Renal cortical epithelial cell (primary cell): ENCODE measurements at places on chromosomes 16 and 17. TPM values are rescaled to one million over a fixed set of nuclear protein-coding genes. Genes with fewer than 3 reads are reported as not detected.

SCNN1B gene
- total RNA-seq, result not detected in 2 replicates

FASN gene
- 84.0 and 103 TPM in 2 replicates for total RNA-seq

GAS2L2 gene
- 0.05 TPM in 1 of 2 replicates, not detected in the other for total RNA-seq

LRRC37A gene
- 0.17 and 2.7 TPM in 2 replicates for total RNA-seq

GH2 gene
- not detected in 2 replicates for total RNA-seq

AURKB gene
- total RNA-seq, result 1.0 and 27.8 TPM in 2 replicates

PIRT gene
- total RNA-seq, result not detected in 2 replicates

DNA sequence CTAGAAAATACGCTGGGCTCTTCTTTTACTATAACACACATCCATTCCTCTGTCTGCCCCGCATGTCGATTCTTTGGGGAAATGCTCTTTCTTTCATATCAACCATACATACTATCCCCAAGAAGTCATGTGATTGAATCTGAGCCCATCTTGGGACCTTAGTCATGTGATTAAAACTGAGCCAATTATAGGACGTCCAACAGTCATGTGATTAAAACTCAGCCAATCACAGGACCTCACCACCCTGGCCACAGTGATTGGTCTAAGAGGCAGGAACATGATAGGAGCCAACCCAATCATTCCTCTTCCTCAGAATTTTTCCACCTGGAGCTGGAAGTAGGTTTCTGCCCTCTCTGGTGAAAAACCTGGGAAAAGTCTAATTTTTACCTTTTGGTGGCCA, 78.8 kb downstream of the TMEM114 start:
- DNase-seq, result no peak

GRCh38 chr17:38751144-38751807, 1.3 kb upstream of the PSMB3 start:
- DNase-seq, result peak; percentile 33

DNA sequence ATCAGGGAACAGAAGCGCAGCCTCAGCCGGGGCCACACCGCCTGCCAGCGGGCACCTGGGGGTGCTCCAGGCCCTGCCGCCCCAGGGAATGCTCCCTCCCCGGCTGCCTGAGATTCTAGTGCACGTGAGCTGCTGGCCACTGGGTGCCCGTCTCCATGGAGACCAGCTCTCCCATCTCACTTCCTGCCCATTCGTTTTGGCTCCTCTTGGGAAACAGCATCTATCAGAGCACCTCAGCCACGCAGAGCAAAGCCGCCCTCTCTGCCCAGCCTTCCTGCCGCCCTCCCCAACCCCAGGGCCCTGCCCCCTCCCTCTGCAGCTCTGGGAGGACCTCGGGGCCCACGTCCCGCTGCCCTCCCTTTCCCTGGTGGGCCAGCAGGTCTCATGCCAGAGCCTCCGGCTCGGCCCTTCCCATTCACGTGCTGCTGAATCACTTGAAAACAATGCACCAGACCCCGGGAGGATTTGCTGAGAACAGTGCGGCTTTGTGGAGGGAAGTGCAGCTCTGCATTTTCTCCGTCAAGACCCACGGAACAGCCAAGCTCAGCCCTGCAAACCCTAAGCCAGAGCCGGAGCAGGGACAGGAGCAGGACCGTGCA, 19.4 kb downstream of the CEP295NL start:
- peak; percentile 93 for DNase-seq

DNA sequence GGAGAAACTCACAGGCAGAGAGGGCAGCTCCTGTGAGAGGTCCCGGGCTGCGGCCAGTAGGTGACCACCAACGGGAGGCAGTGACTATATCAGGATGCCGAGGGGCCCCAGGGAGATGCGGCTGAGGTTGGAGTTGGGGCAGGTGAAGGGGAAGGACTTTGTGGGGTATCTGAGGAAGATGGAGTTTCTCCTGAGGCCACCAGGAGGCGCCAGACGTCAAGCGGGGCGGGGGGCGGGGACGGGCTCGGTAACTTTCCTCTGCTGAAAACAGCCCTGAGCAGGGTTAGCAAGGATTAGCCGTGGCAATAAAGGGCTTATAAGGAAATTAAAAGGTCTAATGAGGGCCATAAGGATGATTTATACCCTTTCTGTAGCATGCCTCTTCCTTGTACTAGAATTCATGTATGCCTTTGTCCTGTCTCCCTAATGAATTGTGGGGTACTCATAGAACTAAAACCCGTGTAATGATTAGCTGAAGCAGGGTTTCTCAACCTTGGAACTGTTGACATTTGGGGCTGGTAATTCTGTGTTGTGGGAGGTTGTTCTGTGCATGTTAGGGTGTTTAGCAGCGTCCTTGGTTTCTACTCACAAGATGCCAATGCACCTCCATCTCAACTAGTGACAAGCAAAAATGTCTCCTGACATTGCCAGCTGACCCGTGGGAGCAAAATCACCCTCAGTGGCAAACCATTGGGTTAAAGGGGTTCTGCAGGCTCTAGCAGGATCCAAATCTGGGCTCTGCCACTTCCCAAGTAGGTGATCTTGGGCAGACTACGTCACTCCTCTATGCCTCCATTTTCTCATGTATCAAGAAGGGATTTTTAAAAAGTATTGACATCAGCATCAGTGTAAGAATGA, 74.8 kb upstream of the GRIN2A start:
- DNase-seq, result peak; percentile 56

GRCh38 chr17:55254375-55254774, 10.4 kb upstream of the HLF start:
- DNase-seq, result no peak

- peak; percentile 55 for DNase-seq
Measured at GRCh38 chr16:1182950-1183907, 30.3 kb downstream of the CACNA1H start.

- DNase-seq, result no peak
Measured at GRCh38 chr17:61495161-61495857, 43.1 kb downstream of the TBX4 start.

GRCh38 chr16:50989047-50989446, 162.0 kb downstream of the SALL1 start:
- no peak for DNase-seq

DNA sequence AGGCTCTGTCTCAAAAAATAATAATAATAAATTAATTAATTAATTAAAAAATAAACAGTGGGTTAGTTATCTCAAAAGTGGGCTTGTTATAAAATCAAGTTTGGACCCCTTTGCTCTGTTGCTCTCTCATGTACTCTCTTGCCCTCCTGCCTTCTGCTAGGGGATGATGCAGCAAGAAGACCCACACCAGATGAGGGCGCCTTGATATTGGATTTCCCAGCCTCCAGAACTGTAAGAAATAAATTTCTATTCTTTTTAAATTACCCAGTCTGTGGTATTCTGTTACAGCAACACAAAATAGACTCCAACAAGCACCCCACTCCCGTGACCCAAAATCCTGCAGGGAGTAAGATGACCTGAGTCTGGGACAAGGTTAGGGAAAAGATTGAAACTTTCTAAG, 2.1 kb upstream of the ZNF652 start:
- no peak for DNase-seq

DNA sequence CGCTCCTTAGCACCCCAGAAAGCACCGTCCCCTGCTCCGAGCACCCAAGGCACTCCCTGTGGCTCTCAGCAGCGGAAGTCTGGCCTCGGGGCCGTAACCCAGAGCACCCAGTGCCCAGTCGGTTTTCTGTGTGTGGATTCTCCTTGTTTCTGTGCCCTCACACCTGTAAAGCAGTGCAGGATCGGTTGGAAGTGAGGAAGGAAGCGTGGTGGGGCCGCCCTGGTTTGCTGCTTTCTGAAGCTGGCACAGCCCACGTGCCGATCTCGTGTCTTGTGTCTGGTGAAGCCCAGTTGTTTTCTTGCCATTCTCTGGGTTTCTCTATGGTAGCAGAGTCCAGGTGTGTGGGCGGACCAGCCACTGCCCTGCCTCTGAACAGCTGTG, 3.7 kb downstream of the ACSF3 start:
- no peak for DNase-seq

DNA sequence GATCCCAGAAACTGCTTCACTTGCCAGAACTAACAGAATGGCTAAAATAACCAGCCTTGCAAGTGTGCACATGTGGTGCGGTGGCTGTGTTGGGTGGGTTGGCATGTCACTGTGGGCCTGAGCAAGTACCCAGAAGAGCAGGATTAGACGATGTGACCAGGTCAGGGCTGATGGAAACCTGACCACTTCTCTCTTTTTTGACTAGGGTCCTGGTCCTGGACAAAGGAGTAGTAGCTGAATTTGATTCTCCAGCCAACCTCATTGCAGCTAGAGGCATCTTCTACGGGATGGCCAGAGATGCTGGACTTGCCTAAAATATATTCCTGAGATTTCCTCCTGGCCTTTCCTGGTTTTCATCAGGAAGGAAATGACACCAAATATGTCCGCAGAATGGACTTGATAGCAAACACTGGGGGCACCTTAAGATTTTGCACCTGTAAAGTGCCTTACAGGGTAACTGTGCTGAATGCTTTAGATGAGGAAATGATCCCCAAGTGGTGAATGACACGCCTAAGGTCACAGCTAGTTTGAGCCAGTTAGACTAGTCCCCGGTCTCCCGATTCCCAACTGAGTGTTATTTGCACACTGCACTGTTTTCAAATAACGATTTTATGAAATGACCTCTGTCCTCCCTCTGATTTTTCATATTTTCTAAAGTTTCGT, 16.7 kb downstream of the ANKRD40 start:
- DNase-seq, result no peak

- peak; percentile 56 for DNase-seq
Measured at GRCh38 chr17:44203731-44204440, 4.2 kb upstream of the ATXN7L3 start.

- no peak for DNase-seq
Measured at GRCh38 chr16:19749571-19750080, 31.6 kb downstream of the IQCK start.

DNA sequence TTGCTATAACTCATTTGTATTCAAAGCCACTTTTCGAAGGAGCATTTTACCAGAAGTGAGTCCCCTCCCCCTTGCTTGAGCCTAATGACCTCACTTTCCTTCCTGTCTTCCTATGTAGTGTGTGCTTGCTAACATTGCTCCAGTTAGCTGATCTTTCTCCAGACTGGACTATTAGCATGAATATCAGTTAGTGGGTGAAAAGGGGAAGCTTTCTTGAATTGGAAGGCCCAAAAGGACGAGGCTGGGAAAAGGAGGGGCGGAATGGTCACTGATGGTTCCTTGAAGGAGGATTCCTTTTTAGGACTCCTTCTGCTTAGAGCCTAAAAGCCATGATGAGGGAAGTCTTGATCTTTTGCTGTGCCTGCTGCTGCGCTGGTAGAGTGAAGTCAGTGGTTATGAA, 11.9 kb downstream of the MAP3K3 start:
- peak; percentile 40 for DNase-seq

- no peak for DNase-seq
Measured at GRCh38 chr16:85601272-85601639, 11.9 kb upstream of the GSE1 start.

DNA sequence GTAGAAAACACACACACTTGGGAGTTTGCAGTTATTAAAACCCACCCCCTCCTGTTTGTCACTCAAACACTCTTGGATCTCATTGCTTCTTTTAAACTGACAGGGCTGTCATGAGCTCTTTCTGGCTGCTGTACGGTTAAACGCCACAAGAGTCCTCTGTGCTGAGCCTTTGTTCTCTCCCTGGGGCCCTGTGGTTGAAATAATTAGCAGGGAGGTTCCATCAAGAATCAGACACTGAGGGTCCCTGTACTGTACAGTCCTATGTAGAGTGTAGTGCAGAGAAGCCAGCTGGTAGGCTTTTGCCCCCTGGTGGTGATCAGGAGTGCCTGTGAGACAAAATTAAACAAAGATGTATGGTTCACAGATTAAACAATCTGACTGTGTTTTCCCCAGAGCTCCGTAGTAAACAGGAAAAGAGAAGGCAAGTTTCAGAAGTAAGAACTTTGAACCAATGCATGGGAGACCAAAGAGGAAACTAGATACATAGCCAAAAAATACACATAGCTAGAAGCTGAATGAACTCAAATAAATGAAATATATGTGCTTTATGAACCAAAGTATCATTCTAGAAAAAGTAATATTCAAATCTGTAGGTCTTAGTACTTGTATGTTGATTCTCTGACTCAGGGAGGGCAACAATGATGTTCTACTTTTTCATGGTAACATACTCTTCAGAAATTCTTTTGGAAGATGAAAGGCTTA, 1.4 kb upstream of the SSH2 start:
- DNase-seq, result peak; percentile 77

DNA sequence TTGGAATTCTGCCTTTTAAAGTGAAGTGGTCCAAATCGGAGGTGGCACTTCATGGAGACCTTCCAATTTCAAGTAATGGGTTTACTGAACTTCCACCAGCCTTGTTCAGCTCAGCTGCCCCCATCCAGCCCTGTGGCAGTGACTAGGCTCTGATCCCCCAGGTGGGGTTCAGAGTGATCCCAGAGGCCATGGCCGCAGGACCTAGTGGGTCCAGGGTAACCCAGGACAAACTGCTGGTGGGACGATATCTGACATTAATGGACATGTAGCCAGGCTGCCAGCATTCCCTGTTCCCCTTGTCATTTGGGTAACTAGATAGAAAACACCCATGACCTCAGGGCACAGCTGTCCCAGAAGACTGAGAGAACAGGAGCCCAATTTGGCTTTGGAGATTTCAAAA, 209.9 kb downstream of the GSG1L start:
- no peak for DNase-seq

DNA sequence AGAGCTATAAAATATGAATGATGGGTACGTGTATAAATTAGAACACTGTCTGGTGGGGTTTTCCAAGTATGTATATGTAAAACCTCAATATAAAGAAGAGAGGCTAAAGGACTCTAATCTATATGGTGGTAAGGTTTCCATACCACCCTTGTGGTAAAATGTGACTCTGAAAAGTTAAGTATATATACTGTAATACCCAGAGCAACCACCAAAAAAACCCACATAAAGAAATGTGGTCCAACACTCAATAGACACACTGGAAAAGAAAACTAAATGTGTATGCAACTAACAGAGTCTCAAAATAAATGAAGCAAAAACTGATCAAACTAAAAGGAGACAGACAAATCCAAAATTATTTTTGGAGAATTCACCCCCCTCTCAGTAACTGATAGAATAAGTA, 72.2 kb downstream of the XPO6 start:
- no peak for DNase-seq

DNA sequence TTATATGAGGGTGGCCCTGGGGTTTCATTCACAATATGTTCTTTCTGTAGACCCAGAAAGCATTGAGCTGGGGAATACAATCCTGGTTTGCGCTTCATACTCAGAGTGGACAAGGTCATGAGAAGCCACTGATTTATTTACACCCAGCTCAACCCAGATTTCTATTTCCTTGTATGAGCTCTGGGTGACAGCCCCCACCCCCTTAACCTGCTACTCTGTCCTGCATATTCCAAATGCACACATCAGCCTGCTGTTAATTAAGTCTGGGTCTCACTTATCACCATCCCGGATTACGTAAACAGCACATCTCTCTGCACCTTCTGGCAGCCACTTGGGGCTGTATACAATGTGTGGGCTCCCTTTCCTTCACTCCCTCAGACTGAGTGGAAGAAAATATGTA, 102.4 kb downstream of the DNAH9 start:
- DNase-seq, result no peak
